ENCODE measurements at places on chromosomes 3 and 15. TPM values are rescaled to one million over a fixed set of nuclear protein-coding genes. Genes with fewer than 3 reads are reported as not detected.
A peak's percentile ranks its signal among the peaks of the same experiment; 100 is the strongest.

The CADPS gene
- total RNA-seq = 5.4 TPM

The CPN2 gene
- total RNA-seq = not detected

The PLXNA1 gene
- 63.3 TPM for total RNA-seq

The CCDC54 gene
- not detected for total RNA-seq

The ZNF385D gene
- total RNA-seq = 7.8 TPM

The ABHD17C gene
- 9.5 TPM for total RNA-seq

The SLC15A2 gene
- 0.19 TPM for total RNA-seq

DNA sequence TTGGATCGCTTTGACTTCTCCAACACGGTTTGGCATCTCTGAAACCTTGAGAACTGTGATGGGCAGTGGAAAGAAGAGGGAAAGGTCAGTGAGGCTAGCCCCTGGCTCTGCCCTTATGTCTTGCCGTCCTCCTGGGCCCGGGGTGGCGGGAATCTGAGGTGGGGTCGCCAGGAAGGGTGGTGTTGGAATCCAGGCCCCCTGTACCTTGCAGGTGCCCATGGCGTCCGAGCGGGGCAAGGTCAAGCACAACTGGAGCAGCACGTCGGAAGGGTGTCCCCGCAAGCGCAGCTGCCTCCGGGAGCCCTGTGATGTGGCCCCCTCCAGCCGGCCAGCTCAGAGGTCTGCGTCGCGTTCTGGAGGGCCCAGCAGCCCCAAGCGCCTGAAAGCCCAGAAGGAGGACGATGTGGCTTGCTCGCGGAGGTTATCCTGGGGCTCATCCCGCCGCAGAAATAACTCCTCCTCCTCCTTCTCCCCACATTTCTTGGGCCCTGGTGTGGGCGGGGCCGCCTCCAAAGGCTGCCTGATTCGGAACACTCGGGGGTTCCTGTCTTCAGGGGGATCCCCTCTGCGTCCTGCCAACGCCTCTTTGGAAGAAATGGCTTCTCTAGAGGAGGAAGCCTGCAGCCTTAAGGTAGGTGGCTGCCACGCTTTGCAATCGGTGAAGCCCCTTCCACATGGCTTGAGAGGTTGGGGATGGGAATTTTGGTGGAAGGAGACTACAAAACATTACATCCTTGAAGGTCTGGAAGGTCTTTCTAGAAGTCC lies 907 bp downstream of the TATDN2 start:
- no peaks in the 10 kb centered on the region for H3K27me3 ChIP-seq
- peak; percentile 6 for DNase-seq
- peak overlapping the region; percentile 55 for H3K27ac ChIP-seq
- H3K4me3 ChIP-seq = peak overlapping the region; percentile 81
- peaks cover 9% of the 10 kb centered on the region for H3K36me3 ChIP-seq
- peaks cover 24% of the 10 kb centered on the region for H3K4me1 ChIP-seq

DNA sequence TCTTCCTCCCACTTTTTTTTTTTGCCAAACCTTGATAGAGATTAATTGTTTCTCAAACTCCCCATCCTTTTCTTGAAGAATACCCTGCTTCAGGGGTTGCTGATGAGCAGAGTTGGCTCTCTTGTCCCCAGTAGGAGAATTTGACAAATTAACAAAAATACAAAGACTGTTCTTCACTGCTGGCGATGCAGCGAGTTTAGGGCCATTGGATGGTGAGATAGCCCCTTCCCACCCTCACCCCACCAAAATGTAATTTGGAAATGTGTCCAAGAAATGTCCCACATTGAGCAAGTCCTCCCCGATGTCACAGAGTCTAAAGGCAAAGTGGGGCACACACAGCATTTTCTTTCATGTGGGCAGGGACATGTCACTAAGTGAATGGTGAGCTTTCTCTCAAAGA lies 136.0 kb upstream of the RARB start:
- no peak for DNase-seq
- no peaks in the 10 kb centered on the region for H3K4me1 ChIP-seq
- no peak overlapping the region for H3K27ac ChIP-seq
- no peaks in the 10 kb centered on the region for H3K36me3 ChIP-seq
- no peaks in the 10 kb centered on the region for H3K27me3 ChIP-seq

DNA sequence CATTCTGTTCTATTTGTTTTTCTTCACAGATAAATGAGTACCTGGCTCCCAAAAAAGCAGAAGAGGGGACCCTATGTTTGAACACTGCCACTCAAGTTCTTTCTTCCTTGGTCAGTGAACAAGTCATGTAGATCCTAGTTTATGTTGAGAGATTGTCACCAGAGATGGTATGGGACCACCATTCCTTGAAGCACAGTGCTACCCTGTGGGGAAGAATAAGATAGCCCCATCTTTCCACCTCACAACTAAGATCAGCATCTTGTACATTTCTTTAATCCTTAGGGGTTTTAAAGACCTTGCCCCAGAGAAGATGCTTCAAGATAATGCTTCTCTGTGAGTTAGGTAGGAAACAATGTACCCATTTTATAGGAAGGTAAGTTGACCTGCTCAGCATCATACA lies 233.5 kb upstream of the WNT5A start:
- H3K4me1 ChIP-seq = peaks cover 13% of the 10 kb centered on the region
- no peak overlapping the region for H3K4me3 ChIP-seq
- peak; percentile 35 for DNase-seq
- no peak overlapping the region for H3K27ac ChIP-seq
- no peaks in the 10 kb centered on the region for H3K27me3 ChIP-seq
- no peaks in the 10 kb centered on the region for H3K36me3 ChIP-seq

GRCh38 chr3:17367171-17367570 lies 375.3 kb downstream of the TBC1D5 start:
- H3K27ac ChIP-seq = no peak overlapping the region
- no peak overlapping the region for H3K4me3 ChIP-seq
- DNase-seq = no peak
- H3K36me3 ChIP-seq = no peaks in the 10 kb centered on the region
- no peaks in the 10 kb centered on the region for H3K4me1 ChIP-seq
- no peaks in the 10 kb centered on the region for H3K27me3 ChIP-seq

DNA sequence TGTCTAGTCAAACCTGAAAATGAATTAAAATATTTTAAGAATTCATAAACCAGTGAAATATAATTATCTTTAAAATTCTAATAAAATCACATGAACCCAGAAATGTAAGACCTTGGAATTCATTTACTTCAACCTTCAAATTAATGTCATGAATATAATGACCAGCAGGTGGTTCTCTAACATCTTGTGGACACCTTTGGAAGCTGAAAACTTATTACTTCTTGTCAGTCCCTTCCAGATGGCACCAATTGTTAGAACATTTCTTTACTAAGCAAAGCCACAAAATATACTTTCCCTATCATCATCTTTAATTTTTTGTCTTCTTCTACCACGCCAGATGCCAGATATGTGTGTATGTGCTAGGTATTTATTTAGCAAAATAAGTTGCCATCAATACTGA lies 240.0 kb downstream of the MBNL1 start:
- no peaks in the 10 kb centered on the region for H3K27me3 ChIP-seq
- H3K27ac ChIP-seq = no peak overlapping the region
- no peaks in the 10 kb centered on the region for H3K4me1 ChIP-seq
- no peaks in the 10 kb centered on the region for H3K36me3 ChIP-seq
- no peak for DNase-seq

DNA sequence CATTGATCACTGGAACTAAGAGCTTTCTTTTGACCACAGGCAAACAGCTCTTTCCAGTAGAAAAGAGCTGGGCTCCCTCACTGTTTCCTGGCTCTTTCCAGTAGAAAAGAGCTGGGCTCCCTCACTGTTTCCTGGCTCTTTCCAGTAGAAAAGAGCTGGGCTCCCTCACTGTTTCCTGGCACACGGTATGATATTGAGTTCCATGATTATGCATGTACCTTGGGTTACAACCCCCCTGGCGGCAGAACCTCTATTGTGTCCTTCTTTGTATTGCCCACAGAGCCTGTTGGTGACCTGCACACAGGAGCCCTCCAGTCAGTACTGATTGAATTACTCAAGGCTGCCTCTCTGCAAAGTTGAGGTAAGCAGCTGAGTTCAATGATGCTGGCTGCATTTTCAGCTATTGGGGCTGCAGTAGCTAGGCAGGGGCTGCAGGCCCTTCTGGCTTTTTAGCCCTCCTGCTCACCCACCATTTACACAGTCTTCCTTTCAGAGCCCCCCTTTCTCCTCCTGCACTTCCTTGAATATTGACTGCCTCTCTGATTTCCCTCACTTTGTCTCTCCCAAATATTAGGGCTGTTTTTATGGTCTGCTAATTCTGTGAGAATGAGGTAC lies 10.2 kb downstream of the ACKR2 start:
- no peaks in the 10 kb centered on the region for H3K27me3 ChIP-seq
- no peak for DNase-seq
- no peak overlapping the region for H3K27ac ChIP-seq

GRCh38 chr15:63044077-63044644 lies 1.6 kb downstream of the TPM1 start:
- H3K4me3 ChIP-seq = peak overlapping the region; percentile 99
- peaks cover 33% of the 10 kb centered on the region for H3K4me1 ChIP-seq
- peaks cover 41% of the 10 kb centered on the region for H3K36me3 ChIP-seq
- H3K27me3 ChIP-seq = no peaks in the 10 kb centered on the region
- DNase-seq = no peak

DNA sequence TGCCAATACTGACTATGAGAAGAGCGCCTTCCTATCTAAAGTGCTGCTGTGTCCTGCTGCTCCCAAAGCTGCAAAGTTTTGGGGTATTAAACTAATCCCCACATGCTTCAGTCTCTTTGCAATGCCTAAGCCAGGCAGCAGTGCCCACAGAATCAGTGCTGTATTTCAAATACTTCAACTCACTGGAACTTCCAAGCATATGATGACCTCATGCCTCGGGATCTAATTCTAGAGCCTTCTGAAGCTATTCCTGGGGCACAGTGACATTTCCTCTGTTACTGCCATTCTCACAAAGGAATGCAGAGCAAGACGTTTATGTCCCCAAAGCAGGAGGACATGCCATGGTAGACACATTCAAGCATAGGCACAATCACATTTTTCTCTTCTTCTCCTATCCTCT lies 78.5 kb downstream of the CD200 start:
- H3K4me1 ChIP-seq = no peaks in the 10 kb centered on the region
- no peaks in the 10 kb centered on the region for H3K36me3 ChIP-seq
- no peaks in the 10 kb centered on the region for H3K27me3 ChIP-seq
- no peak overlapping the region for H3K4me3 ChIP-seq
- H3K27ac ChIP-seq = no peak overlapping the region
- no peak for DNase-seq

DNA sequence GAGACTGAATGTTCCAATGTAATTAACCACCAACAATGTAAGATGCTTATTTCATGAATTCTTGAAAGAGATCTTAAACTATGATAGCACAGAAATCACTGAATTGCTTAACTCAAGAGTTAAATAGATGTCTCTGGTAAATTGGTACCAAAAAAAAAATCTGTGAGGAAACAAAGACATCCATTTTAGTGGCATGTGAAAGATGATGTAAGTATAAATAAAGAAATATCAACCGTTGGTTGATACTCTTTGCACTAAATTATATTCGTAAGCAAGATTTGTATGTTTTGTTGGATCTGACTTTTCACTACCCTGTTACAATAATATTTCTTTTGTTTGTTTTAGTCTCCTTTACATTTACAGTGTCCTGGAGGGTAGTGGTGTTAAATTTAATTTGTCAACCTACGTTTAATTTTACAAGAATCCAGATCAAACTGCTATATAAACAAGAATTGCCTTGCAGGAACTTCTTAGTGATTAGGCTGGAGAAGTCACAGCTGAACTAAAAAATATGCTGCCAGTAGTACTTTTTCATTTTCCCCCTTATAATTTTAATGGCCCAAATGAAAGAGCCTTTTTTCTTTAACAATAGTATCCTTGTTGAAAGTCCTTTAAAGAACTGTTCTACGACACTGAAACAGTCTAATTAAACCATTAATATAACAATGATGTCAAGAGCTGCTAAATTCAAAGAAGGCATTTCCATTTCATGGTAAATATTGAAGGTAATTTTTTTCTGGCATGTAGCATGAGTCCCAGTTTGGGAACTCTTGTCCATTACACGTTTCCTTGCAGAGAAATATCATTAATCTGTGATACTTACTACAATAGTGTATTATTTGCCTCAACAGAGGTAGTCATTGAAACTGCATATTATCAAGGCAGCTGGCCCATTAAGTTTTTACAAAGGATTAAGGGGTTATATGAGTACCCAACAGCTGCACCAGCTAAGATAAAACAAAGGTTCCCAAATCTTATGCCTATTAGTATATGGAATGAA lies 109.6 kb upstream of the PHLDB2 start:
- H3K4me3 ChIP-seq = no peak overlapping the region
- H3K27me3 ChIP-seq = no peaks in the 10 kb centered on the region
- DNase-seq = no peak
- H3K36me3 ChIP-seq = no peaks in the 10 kb centered on the region
- peaks cover 27% of the 10 kb centered on the region for H3K4me1 ChIP-seq

GRCh38 chr3:69426967-69427304 lies 41.0 kb upstream of the FRMD4B start:
- no peaks in the 10 kb centered on the region for H3K4me1 ChIP-seq
- peaks cover 3% of the 10 kb centered on the region for H3K27me3 ChIP-seq
- no peaks in the 10 kb centered on the region for H3K36me3 ChIP-seq
- no peak overlapping the region for H3K27ac ChIP-seq
- no peak overlapping the region for H3K4me3 ChIP-seq

DNA sequence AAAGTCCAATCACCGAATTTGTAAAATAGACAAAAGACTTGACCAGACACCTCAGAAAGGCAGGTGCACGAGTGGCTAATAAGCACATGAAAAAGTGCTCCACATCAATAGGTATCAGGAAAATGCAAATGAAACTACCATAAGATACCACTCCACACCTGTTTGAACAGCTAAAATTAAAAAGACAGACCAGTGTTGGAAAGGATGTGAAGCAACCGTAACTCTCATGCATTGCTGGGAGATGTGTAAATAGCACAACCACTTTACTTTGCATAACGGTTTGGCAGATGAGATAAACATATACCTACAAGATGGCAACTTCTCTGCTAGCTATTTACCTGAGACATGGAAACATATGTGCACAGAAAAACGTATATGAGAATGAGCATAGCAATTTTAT lies 56.9 kb downstream of the CADPS start:
- no peak for DNase-seq
- no peaks in the 10 kb centered on the region for H3K27me3 ChIP-seq
- H3K4me1 ChIP-seq = no peaks in the 10 kb centered on the region
- no peak overlapping the region for H3K4me3 ChIP-seq
- H3K36me3 ChIP-seq = no peaks in the 10 kb centered on the region

GRCh38 chr3:126696701-126697267 lies 7.3 kb upstream of the CHCHD6 start:
- no peak for DNase-seq
- H3K36me3 ChIP-seq = no peaks in the 10 kb centered on the region
- no peak overlapping the region for H3K27ac ChIP-seq

DNA sequence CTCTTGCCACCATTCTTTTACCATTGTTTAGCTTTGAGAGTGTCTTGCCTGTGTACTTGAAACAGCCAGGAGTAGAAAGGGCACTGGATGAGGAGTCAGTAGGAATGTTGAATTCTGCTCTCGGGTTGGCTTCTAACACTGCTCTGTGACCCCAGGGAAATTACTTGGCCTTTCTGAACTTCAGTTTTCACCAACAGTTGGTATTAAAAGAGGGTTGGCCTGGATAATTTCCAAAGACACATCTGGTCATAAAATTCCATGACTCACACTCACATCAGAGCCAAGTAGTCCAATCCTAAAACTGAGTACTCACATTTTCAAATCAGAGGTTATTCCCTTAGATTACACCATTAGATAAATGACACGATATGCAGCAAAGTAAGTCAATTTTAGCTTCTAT lies 141.6 kb downstream of the ECT2 start:
- H3K4me3 ChIP-seq = no peak overlapping the region
- H3K36me3 ChIP-seq = no peaks in the 10 kb centered on the region
- H3K4me1 ChIP-seq = no peaks in the 10 kb centered on the region
